ENCODE measurements at places on chromosomes 4 and X.

DNA sequence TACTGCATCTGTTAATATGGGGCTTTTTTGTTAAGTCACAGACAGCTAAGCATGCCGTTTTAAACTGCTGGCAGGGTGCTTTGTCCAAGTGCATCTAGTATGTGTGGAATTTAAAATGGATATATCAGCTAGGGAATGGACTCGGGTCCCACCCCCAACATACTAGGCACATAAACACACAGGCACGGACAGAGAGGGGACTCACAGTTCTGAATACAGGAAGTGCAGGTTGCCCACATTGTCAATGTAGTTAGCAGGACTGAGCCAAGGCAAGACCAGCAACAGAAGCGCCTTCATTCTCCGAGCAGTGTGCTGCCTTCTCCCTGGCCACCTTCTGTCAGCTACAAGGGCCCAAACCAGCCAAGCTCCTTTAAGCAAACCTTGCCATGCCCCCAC, 33.6 kb downstream of the LNX1 start:
- no peak for DNase-seq

DNA sequence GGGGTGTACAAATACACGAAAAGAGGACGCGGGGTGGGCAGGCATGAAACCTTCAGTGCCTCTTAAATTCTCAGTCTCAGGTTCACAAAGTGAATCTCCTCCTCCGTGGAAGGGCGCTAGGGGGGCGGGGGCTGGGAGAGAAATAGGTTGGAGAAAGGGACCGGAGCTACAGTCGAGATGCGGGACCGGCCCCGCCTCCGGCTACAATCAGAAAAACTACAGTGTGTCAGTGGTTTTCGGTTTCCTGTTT, 3.4 kb downstream of the MAML3 start:
- DNase-seq: no peak

- DNase-seq: no peak
Measured at GRCh38 chrX:3806630-3807029, 93.2 kb upstream of the PRKX start.

GRCh38 chr4:16457944-16458343, 231.7 kb upstream of the TAPT1 start:
- DNase-seq: no peak

DNA sequence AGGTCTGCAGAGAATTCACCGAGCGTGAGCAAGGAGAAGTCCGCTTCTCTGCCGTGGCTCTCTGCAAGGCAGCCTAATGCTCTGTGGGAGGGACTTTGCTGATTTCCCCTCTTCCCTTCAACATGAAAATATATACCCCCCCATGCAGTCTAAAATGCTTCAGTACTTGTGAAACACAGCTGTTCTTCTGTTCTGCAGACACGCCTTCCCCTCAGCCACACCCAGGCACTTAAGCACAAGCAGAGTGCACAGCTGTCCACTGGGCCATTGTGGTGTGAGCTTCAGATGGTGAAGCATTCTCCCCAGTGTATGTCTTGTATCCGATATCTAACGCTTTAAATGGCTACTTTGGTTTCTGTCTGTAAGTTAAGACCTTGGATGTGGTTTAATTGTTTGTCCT, 11.3 kb downstream of the UCHL1 start:
- DNase-seq: no peak

- no peak for DNase-seq
Measured at GRCh38 chr4:99891351-99891750, 2.9 kb downstream of the LAMTOR3 start.

DNA sequence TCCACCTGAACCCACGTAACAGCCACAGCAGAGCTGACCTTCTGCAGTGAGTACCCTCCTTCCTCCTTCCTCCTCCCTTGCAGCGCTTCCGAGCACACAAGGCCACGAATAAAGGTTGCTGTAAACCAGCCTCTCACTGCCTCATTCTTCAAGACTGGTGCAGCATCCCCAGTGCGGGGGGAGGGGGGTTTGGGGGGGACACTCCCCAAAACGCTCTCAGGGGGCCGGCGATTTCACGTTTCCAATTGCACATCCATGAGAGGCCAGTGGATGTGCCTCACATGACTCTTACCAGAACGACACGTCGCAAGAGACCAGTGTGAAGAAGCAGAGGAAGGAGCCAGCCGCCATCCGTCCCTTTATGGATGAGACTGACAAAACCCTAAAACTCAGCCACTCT, 5.2 kb downstream of the DHRSX start:
- no peak for DNase-seq

GRCh38 chr4:73897380-73898136, 28.4 kb downstream of the CXCL1 start:
- no peak for DNase-seq

GRCh38 chr4:184792334-184792733, 33.4 kb downstream of the ACSL1 start:
- no peak for DNase-seq

DNA sequence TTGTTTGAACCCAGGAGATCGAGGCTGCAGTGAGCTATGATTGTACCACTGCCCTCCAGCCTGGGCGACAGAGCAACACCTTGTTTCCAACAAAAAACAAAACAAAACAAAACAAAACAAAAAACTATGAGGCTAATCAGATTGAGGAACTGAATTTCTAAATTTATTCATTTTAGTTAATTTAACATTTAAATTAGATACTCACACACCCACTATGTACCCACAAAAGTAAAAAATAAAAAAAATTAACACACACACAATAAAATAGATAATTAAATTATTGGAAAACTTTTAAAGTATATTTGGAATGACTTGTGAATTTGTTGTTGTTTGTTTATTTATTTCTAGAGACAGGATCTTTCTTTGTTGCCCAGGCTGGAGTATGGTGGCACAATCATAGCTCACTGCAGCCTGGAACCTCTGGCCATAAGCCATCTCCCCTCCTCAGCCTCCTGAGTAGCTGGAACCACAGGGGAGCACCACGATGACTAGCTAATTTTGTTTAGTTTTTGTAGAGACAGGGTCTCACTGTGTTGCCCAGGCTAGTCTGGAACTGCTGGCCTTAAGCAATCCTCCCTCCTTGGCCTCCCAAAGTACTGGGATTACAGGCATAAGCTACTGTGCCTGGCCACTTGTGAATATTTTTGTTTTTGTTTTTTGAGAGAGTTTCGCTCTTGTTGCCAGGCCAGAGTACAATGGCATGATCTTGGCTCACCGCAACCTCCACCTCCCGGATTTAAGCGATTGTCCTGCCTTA, 9.8 kb upstream of the ZNF157 start:
- no peak for DNase-seq

GRCh38 chr4:46924789-46925529, 15.9 kb upstream of the COX7B2 start:
- no peak for DNase-seq

DNA sequence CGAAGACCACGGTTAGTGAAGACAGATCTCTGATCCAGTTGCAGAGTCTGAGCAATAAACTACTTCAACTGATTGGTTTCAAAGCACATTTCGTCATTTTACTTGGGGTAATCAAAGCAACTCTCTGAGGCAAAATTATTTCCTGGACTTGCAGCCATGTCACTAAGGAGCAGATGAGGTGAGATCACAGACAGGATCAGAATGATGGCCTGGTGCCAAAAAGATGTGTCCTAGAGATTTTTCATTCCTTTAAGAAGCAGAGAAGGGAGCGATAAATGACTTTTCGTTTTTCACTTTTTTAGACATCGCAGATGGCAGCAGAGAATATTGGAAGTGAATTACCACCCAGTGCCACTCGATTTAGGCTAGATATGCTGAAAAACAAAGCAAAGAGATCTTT, 83.9 kb downstream of the PTTG2 start:
- no peak for DNase-seq

- DNase-seq: no peak
Measured at GRCh38 chr4:44861756-44862155, 135.4 kb upstream of the GNPDA2 start.

- DNase-seq: no peak
Measured at GRCh38 chrX:100674705-100675104, 30.7 kb downstream of the SRPX2 start.

- DNase-seq: peak; percentile 45
Measured at GRCh38 chr4:175776217-175776616, 35.8 kb downstream of the GPM6A start.

DNA sequence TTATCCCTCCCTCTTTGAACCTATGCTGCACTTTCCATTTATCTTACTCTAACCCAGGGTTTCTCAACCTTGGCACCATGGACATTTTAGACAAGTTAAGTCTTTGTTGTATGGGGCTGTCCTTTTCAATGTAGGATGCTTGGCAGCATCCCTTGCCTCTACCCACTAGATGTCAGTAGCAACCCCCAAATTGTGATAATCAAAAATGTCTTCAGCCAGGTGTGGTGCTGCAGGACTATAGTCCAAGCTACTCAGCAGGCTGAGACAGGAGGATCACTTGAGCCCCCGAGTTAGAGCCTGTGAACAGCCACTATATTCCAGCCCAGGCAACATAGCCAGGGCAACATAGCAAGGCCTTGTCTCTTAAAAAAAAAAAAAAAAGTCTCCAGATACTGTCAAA, 7.0 kb downstream of the LRCH2 start:
- peak; percentile 50 for DNase-seq

DNA sequence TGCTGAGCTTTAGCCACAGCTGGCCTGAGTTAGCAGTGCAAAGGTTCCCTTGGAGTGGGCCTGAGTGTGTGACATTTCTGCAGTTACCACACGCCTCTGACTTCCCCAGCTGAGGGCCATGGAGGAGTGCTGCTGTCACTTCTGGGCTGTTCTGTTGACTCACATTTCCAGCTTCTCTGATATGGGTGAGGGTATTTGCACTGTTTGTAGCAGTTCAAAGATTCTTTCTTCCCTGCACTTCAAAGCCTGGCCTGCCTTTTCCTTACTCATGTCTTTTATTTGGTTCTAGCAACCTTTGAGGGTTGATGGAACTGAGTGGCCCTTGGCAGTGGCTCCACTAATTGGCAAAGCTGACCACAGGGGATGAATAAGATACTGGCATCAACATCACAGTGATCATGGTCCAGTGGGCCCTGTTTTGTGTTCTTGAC, 26.4 kb upstream of the SCML1 start:
- DNase-seq: no peak

DNA sequence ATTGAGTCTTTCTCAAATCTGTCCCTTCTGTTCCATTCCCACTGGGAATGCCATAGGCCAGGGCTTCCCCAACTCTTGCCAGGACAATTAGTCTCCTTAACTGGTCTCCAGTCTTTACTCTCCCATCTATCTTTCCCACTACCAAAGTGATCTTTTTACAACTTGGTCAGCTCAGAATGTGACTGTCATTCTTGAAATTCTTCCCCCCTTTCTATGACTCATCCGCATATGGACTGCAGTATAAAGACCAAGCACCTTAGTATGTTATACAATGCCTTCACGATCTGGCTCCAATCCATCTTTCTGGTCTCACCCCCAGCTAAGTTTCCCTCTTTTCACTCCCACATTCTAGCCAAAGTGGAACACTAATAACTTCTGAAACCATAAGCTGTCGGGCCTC, 383.8 kb downstream of the OPHN1 start:
- no peak for DNase-seq

DNA sequence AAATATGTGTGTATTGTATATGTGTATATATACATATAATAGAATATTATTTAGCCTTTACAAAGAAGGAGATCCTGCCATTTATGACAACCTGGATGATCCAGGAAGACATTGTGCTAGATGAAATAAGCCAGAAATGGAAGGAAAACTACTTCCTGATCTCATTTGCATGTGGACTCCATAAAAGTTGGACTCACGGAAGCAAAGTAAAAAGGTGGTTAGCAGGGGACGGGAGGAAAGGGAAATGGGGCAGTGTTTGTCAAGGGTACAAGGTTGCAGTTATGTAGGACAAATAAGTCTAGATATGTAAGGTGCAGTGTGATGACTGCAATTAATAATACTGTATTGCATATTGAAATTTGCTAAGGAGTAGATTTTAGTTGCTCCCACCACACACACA, 331.1 kb upstream of the FSTL5 start:
- no peak for DNase-seq

DNA sequence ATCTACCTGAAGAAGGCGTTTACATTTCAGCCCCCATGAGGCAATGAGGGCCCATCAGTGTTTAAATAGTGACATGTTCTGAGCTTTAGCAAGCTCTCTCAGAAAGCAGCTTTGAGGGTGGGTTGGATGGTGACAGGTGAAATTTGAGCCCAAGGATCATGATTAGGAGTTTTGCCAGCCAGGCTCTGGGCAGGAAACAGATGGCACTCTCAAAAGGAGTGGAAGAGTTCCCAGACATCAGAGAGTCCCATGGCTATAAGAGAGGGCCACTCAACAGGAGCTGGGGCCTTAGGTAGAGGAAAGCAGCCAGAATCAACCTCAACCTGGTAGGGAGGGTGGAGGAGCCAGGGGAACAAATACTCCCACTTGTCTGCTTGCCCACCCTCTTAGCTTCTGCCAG, 499.8 kb downstream of the MID1IP1 start:
- DNase-seq: no peak

- DNase-seq: no peak
Measured at GRCh38 chrX:17674601-17675000, 62.7 kb upstream of the SCML1 start.

GRCh38 chrX:102711872-102712215, 404 bp upstream of the GPRASP2 start:
- DNase-seq: no peak

- DNase-seq: no peak
Measured at GRCh38 chr4:37767019-37767418, 59.5 kb upstream of the PGM2 start.

- no peak for DNase-seq
Measured at GRCh38 chr4:2843941-2844584, 419 bp downstream of the ADD1 start.

DNA sequence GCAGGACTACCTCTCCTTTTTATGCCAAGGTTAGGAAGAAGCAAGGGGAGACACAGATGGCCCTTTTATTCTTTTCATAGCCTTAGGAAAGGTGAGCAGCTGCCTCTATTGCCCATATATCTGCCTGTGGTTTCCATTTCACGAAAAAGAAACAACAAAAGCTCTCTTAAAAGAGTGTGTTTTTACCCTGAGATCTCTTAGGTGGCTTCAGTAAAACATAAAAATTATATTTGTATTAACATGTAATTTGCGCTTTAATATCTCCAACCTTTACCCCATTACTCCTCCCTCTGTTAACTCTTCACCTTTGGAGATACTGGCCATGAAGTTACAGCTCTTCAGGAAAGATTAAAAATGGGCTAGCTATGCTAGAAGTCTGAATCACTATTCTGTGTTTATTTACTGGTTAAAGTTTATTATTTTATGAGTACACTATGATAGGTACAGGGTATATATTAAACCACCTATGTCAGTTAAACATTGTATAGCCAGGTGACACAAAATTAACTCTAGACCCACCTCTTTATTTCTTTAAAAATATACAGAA, 15.0 kb upstream of the SULT1B1 start:
- no peak for DNase-seq

DNA sequence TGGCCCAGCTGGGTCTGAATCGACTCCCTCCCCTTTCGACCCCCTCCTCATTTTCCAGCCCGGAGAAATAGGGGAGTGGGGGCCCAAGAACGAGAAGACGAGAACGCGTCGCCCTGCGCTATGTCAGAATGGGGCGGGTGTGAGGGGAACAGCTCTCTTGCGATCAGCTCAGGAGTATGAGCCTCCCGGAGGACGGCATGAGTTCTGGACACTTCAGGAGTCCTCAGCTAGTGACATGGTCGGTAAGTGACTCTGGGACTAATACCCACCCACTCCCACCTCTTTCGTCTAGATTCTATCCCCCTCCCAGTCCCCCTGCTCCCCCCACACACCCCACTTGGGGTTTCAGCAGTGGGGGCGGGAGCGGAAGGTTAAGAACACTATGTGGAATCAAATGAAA, 944 bp downstream of the KLF8 start:
- no peak for DNase-seq

GRCh38 chrX:9706421-9706820, 59.2 kb downstream of the GPR143 start:
- no peak for DNase-seq

- no peak for DNase-seq
Measured at GRCh38 chr4:172953896-172954568, 214.6 kb upstream of the GALNT7 start.

Measured in pons (tissue), 1 donor.